Activated CD4-positive, alpha-beta T cell treated with anti-CD3 and anti-CD28 coated beads, Interleukin-2, amount 50 U/mL, for 48 hours (primary cell): ENCODE measurements at places on chromosomes 16 and 17.

- no peak for DNase-seq
These were observed at the start of gene ABCA9 for GRCh38 chr17:69060822-69061221. TSS of gene ABCA9 (minus strand) at chr17:69060927. CDS start at chr17:69051126, 9,801 bp downstream.

- DNase-seq, result peak; percentile 54
These were observed 252.4 kb downstream of the NTN1 start for GRCh38 chr17:9273428-9274391.

GRCh38 chr17:956905-957304, 22.7 kb downstream of the NXN start:
- no peak for DNase-seq

- no peak for DNase-seq
These were observed 65.1 kb downstream of the NOG start for GRCh38 chr17:56658648-56659047.

GRCh38 chr17:41420134-41420533, 4.3 kb downstream of the KRT37 start:
- no peak for DNase-seq

GRCh38 chr16:77234611-77235010, 35.4 kb downstream of the SYCE1L start:
- no peak for DNase-seq

DNA sequence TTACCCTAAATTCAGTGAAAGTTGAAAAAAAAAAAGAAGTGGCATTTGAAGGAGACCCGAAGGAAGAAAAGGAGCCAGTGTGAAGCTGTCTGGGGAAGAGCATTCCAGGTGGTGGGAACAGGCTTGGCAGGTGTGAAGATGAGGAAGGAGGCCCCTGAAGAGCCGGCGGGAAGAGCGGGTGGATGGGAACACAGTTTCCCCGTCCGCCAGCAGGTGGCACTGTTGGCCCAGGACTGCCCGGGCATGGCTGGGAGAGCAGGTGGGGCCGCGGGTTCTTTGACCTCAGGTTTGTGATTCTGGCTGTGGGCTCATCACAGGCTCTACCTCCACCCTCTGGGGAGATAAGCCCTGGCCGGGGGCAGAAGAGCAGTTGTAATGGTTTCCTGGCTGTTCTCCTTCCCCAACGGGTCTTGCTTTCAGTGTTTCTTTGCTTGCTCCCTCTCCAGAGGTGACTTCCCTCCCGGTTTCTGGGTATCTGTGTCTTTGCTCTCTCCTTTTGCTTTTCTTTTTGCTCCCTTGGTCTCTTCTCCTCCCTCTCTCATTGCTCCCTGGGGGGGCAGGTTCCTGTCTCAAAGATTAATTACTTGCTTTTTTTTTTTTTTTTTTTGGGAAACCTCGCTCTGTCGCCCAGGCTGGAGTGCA, 32.3 kb downstream of the RAP1GAP2 start:
- peak; percentile 87 for DNase-seq

- DNase-seq, result no peak
These were observed 199.4 kb downstream of the AATF start for GRCh38 chr17:37148156-37148555.

- no peak for DNase-seq
These were observed 21.7 kb upstream of the GOSR2 start for GRCh38 chr17:46901291-46901690.

GRCh38 chr17:35404360-35404759, 27.9 kb downstream of the SLFN12 start:
- no peak for DNase-seq

- DNase-seq, result no peak
These were observed 201.5 kb downstream of the C16orf95 start for GRCh38 chr16:87115646-87116045.

GRCh38 chr16:48632137-48632774, 22.3 kb upstream of the N4BP1 start:
- DNase-seq, result no peak

DNA sequence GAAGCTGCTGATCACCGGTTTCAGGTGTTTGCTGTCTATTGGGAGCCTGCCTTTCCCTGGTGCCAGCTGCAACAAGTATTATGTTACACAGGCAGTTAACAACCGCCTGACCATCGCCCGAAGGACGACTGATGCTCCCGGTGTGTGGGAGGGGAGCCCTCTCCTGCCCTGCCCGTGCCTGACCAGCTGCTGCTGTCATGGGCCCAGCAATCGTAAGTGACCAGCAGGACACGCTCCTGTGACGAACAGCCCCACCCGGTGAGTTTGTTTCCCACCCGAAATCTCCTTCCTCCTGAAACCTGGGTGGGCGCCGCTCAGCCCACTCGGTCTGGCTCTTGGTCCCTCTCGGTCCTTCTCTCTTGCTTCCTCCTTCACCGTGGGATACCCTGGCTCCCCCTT, 17.9 kb upstream of the UBE2I start:
- DNase-seq, result no peak

- DNase-seq, result no peak
These were observed 12.2 kb downstream of the DEXI start for GRCh38 chr16:10929853-10930754.

GRCh38 chr16:19753815-19754643, 36.0 kb downstream of the IQCK start:
- no peak for DNase-seq

DNA sequence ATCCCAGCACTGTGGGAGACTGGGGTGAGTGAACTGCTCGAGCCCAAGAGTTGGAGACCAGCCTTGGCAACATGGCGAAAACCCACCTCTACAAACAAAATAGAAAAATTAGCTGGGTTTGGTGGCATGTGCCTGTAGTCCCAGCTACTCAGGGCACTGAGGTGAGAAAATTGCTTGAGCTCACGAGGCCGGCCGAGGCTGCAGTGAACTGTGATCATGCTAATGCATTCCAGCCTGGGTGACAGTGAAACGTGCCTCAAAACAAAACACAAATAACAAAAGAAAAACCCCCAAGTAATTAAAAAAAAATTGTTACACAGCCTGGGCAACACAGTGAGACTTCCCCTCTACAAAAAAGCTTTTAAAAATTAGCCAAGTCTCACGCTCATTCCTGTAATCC, 5.0 kb downstream of the CCDC47 start:
- no peak for DNase-seq

- DNase-seq, result no peak
These were observed 20.8 kb downstream of the ACTG1 start for GRCh38 chr17:81491761-81492160.

- no peak for DNase-seq
These were observed 87.9 kb upstream of the TOB1 start for GRCh38 chr17:50953831-50954601.

DNA sequence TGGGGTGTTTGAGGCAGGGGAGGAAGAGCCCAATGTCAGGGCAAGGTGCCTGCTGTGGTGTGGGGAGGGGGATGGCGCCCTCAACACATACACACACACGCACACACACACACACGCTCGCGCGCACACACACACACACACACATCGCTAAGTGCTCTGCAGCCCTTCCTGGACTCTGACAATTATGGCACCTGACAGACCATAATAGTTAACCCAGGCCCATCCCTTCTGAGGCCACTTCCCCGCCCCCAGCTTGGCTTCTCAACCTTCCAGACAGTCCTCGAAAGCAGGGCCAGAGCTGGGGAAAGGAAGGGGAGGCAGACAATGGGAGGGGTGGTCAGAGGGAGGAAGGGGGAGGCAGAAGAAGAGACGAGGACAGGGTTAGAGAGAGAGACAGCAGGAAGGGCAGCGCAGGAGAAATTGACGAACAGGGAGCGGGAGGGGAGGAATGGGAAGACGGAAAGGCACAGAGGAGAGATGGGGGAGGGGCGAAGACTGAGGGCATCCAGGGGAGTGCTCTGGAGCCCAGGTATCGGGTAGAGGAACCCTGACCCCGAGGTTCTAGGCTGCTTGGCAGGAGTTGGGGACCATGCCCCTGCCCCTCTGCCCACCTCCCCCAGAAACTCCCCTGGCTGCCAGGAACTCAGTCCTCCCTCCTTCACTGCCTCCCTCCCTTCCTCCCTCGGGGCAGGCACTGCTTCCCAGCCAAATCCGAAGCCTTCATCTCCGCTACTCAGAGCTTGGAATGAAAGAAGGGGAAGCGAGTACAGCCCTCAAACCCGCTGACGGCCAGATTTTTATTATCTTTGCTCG, 4.0 kb downstream of the SRCIN1 start:
- DNase-seq, result no peak

GRCh38 chr17:82036634-82037091, 834 bp downstream of the DCXR start:
- no peak for DNase-seq

GRCh38 chr16:88866151-88866920, at the start of gene PABPN1L:
TSS of gene PABPN1L (minus strand) at chr16:88866660. CDS start at chr16:88866606, 54 bp downstream.
- DNase-seq, result no peak

DNA sequence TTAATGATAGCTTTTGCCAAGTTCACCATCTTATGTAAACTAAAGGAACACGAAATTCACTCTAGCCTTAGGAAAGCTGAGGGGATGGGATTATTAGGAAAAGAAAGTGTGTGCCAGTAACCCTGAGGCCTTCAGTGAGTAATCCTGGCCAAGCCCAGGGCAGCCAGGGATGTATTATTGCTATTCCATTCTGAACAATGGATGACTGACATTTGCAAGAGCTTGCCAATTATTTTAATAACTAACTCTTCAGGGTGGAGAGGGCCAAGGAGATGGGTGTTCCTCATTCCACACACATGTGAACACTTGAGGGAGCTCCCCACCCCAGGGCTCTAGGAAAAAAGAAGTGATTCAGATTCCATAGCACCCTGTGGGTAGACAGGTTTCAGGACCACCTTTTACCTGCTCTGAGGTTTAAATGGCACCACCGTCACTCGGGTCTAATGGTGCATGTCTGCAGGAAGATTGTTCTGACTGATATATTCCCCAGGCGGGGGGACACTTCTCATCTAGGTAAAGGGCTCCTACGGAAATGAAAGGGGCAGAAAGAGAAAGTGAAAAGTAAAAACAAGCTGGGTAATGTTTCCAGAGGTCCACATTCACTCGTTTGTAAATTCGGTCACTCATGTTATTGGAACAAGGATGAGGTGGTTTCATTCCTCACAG, 41.5 kb downstream of the TK2 start:
- no peak for DNase-seq

- no peak for DNase-seq
These were observed 21.7 kb downstream of the KRT23 start for GRCh38 chr17:40915721-40916256.

DNA sequence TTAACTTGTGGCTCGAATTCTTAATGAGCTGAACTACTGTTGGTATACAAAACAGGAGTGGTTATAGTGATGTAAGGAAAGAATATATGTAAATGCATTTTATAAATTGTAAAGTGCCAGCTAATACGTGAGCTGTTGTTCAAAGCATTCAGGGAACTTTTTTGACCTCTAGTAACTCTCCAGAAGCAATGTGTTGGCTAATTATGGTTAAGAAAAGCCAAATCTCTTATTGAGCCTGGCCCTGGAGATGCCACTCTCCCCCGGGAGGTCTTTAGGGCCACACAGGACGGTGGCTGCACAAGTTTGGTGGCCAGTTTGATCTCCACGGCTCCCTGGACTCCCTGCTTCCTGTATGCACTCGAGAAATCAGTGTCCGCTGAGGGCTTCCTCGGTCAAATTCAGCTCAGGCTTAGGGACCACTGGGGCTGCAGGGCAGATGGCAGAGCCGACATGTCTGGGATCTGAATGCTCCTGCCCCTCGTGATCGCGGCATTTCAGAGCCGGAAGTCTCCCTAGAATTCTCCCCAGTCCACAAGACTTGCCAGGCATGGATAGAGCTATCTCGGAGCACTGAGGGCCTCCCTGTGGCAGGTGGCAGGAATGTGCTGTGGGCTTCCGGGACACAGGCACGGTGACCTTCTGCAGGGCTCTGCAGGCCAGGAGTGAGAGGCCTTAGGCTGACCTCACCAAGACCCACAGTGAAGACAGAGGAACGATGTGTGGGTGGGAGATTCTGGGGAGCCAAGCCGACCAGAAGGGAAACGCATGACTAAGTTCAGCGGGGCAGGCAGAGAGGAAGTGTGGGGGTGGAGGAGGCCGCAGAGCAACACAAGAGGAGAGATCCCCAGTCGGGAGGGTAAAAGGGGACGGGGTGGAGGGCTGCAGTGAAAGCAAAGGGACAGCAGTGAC, 18.6 kb upstream of the PITPNM3 start:
- peak; percentile 46 for DNase-seq

GRCh38 chr16:86202267-86202666, 303.3 kb downstream of the IRF8 start:
- DNase-seq, result no peak

DNA sequence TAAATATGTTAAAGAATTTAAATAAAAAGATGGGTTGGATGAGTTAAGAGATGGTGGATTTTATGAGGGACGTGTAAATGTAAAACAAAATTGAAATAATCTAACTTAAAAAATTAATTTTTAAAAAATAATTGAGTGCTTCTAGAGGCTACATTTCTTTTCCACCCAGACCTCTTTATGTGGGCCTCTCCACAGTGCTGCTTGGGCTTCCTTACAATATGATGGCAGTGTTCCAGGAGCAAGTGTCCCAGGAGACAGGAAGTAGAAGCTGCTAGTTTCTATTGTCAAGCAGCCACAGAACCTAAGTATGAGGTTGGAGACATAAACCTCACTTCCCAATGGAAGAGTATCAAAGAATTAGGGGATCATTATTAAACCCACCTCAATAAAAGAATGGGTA, 205.7 kb upstream of the CPHXL start:
- DNase-seq, result no peak

- DNase-seq, result no peak
These were observed 35.4 kb downstream of the ACTG1 start for GRCh38 chr17:81477173-81477572.

DNA sequence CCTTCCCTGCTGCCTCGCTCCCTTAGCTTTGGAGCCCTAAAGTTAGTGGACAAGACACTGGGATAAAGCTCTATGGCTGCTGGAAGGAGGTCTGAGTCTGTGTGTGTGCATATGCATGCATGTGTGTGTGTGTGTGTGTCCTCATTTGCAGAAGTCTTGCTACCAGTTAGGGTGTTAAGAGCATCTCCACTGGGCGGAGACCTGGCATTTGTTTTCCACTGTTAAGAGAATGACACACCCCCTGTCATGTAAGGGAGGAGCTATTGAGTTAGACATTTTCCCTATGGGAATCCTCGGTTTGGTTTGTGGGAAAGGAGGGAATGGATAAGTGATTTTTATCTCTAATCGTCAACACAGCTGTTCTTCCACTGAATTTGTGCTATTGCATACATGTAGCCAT, 24.8 kb upstream of the ARHGAP23 start:
- no peak for DNase-seq

DNA sequence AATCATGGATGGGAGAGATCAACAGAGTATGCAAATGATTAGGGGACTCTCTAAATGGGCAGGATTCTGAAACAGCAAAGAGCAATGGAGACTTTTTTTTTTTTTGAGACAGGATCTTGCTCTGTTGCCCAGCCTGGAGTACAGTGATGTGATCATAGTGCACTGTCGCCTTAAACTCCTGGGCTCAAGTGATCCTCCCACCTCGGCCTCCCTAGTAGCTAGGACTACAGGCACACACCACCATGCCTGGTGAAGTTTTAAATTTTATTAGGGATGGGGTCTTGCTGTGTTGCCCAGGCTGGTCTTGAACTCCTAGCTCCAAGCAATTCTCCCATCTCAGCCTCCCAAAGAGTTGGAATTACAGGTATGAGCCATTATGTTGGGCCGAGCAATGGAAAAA, 255.0 kb upstream of the ZFHX3 start:
- no peak for DNase-seq

GRCh38 chr17:1003633-1003971, 6.7 kb downstream of the TIMM22 start:
- DNase-seq, result no peak
